ENCODE measurements at places on chromosomes 16 and 17.

GRCh38 chr16:86783636-86784626, 205.6 kb downstream of the FOXL1 start:
- no peak for DNase-seq

- no peak for DNase-seq
Measured at GRCh38 chr17:64094412-64094811, 35.5 kb downstream of the ERN1 start.

- no peak for DNase-seq
Measured at GRCh38 chr16:12126091-12126806, 149.7 kb downstream of the SNX29 start.

GRCh38 chr17:46745376-46745775, 73.1 kb downstream of the WNT3 start:
- DNase-seq, result no peak

Measured in WERI-Rb-1 (cell line).